Lung microvascular endothelial cell (primary cell): ENCODE measurements at places on chromosomes 6 and 20. TPM values are rescaled to one million over a fixed set of nuclear protein-coding genes. Genes with fewer than 3 reads are reported as not detected.

The MAFB gene
- 1.3 and 3.0 TPM in 2 replicates for total RNA-seq

The CAGE1 gene
- total RNA-seq: under 0.01 and 0.20 TPM in 2 replicates

The PRR18 gene
- not detected in 2 replicates for total RNA-seq

The GUCA1A gene
- not detected in 2 replicates for total RNA-seq

The SMLR1 gene
- not detected in 2 replicates for total RNA-seq

The SMOC2 gene
- not detected in 2 replicates for total RNA-seq

The OPRM1 gene
- not detected in 2 replicates for total RNA-seq

The APCDD1L gene
- total RNA-seq: under 0.01 TPM in 1 of 2 replicates, not detected in the other

The DDX39B gene
- 180 and 306 TPM in 2 replicates for total RNA-seq

The ULBP2 gene
- total RNA-seq: 0.79 and 2.4 TPM in 2 replicates

The TFAP2A gene
- total RNA-seq: not detected in 2 replicates

The FIG4 gene
- total RNA-seq: 8.7 and 12.7 TPM in 2 replicates

The EXOC2 gene
- total RNA-seq: 32.7 and 39.7 TPM in 2 replicates

The TREM1 gene
- total RNA-seq: not detected in 2 replicates

DNA sequence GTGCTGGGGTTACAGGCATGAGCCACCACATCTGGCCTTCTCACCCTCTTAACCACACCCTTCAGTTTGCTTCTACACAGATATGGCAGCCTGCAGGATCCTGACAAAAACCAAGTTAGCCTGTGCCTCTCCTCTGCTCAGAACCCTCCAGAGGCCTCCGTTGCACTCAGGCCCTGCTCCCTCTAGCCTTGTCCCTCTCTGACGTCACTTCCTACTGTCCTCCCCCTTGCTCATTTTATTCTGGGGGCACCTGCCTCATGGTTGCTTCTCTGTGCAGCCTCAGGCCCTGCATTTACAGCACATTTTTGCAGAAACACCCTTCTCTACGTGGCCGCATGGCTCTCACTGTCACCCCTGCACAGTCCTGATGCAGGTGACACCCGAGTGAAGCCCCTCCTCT, 105.6 kb downstream of the CDC5L start:
- DNase-seq: no peak

- no peak for DNase-seq
Observed at GRCh38 chr6:80088637-80089036, 17.8 kb upstream of the BCKDHB start.

DNA sequence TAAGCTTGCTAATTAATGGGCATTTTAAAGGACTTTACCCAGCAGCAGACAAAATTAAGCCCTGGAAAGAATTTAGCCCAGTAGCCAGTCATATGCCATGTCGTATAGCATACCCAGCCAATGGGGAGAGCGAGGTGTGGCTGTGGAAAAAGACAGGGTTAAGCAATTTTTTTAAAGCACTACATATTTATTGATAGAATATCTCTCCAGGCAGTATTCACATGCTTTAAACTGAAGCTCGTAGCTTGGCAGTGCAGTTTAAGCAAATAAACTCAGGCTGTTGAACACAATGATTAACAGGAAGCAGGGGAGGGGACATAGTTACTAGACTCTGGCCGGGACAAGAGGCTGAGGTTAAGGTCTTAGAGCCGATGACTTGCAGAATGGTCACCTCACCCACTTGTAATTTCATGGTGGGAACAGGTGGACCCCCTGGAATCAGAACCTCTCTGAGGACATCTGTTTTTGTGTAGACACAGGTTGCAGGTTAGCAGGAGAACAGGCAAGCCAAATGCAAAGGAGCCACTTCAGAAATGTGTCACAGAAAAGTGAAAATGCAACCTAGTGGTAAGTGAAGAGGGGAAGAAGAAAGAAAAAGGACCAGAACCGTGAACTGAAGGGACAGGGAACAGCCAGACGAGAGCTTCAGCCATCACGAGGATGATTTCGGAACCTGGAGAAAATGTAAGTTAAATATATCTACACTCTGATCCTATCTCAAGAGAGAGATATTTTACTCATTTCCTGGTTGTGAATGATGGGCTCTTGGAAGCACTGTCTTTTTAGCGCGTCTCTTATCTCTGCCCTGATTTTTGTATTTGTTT, 7.2 kb downstream of the GCNT2 start:
- DNase-seq: peak; percentile 87

- DNase-seq: peak; percentile 69
Observed at GRCh38 chr6:72262254-72262653, 359.6 kb upstream of the KCNQ5 start.

- no peak for DNase-seq
Observed at GRCh38 chr6:150299873-150300485, 68.8 kb upstream of the IYD start.

GRCh38 chr6:9173229-9173628, 737.9 kb upstream of the SLC35B3 start:
- no peak for DNase-seq

GRCh38 chr6:159874435-159874834, 16.4 kb upstream of the MAS1 start:
- no peak for DNase-seq

DNA sequence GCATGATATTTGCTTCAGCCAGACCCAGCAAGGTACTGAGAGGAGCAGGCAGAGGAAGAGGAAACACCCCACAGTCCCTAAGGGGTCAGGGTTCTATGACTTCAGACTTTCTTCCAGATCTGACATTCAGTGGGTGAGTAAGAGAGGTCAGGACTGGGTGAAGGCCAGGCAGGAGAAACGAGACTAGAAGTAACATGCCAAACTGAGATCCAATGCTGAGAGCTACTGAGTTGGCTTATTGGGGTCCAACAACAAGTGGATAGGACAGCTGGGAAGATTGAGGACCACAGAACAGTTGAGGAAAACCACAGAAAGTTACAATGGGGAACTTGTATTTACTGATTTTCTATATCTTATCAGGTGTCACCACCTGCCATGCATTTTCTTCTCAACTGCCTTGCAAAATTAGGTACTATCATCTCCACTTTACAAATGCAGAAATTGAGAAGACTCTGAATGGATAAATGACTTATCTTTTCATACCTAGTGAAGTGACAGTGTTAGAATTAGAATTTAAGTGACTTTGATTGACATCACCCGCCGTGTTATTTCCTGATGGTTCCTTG, 43.8 kb upstream of the HIVEP1 start:
- DNase-seq: no peak

GRCh38 chr6:47634210-47635047, 64.0 kb upstream of the ADGRF4 start:
- no peak for DNase-seq

GRCh38 chr20:16175322-16175961, 397.8 kb downstream of the KIF16B start:
- no peak for DNase-seq

DNA sequence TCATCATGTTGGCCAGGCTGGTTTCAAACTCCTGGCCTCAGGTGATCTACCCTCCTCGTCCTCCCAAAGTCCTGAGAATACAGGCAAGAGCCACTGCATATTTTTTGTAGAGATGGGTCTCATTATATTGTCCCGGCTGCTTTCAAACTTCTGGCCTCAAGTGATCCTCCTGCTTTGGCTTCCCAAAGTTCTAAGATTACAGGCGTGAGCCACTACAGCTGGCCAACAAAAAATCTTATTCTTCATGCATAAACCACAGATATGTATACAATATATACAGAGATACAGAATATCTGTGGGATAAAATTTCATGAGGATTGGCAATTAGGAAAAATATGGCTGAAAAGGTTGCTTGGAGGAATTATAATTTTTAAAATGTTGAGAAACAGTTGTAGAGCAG, 49.9 kb downstream of the SLC35A1 start:
- DNase-seq: no peak

DNA sequence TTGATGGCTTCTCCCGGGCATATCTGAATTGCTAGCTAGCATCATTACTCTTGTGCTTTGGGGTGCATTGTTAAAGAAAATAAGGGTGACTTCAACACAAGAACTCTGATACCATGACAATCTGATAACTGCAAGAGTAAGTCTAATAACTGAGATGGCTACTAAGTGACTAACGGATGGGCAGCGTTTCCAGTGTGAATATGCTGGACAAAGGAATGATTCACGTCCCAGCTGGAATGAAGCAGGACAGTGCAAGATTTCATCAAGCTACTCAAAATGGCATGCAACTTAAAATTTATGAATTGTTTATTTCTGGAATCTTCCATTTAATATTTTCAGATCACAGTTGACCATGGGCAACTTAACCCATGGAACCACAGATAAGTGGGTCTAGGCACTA, 31.7 kb downstream of the MOXD1 start:
- peak; percentile 64 for DNase-seq

DNA sequence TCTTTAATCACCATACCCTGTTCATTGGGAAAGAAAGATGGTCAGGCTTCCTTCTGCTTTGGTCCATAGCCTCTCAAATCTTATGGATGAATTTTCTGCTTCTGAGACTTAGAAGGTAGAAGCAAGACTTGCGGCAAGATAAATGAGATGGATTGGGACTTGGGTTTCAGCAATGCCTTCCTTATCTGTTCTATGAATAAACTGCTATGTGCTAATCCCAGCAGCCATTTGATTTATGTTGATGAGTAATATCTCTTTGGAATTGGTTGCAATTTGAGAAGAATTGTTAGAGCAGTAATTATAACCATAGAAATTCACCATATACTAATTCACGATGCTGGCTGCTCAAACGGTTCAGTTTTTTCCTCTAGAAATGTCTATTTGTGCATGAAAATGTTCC, 48.3 kb downstream of the TXLNB start:
- no peak for DNase-seq

DNA sequence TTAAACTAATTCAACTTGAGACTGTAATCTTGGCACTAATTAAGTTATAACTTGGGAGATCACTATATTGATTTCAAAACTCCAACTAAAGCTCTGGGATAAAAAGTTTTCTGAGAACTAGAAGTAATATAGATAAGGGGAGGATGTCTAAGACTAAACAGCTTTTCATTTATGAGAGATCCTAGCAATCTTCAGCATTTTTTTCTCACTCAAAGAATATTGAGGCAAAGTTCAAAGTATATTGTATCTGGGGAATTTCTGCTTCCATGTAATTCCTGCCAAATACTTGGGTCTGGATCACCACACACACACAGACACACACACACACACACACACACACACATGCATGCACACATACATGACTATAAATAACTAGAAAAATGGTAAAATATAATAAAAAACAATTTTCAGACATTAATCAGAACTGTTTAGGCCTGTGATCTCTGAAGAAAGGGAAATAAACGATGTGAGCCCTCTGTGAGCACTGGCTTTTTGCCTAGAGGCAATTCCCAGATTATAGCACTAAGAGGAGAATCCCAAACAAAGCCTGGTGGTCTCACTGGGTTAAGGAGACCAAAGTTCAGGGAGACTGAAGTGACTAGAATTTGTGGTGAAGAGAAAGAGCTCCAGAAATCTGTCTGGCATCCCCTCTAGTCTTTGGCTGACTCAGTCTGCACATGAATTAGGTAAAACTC, 92.8 kb downstream of the ADAT2 start:
- DNase-seq: no peak

- DNase-seq: no peak
Observed at GRCh38 chr6:12533586-12533985, 183.0 kb upstream of the PHACTR1 start.

GRCh38 chr6:105774247-105774646, 311.9 kb upstream of the PRDM1 start:
- DNase-seq: no peak

DNA sequence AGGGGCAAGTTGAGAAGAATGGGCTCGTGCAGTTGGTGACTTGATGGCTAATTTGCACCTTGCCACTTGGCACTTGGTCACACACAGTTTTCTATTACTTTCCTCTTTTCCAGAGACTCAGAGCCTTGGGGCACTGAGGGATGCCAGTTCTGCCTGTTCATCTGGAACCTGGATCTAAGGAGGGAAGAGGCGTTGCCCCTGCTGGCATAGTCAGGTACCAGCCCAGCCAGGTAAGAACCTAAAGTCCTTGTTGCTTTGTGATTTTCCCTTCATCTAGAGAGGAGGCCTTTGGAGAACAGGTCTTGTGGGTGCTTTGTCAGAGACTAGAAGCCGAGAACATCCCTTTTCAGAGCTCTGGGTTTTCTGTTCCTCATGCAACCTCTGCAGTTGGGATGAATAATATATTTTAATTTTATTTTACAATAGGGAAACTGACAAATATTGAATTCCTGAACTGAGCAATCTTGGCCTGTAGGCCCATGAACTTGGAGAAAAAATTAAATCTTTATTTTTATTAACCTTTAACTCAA, 11.4 kb downstream of the SYTL3 start:
- no peak for DNase-seq

- peak; percentile 17 for DNase-seq
Observed at GRCh38 chr20:56504373-56505005, 20.1 kb upstream of the FAM209A start.

GRCh38 chr6:129936329-129937165, 75.4 kb upstream of the TMEM244 start:
- DNase-seq: peak; percentile 58

DNA sequence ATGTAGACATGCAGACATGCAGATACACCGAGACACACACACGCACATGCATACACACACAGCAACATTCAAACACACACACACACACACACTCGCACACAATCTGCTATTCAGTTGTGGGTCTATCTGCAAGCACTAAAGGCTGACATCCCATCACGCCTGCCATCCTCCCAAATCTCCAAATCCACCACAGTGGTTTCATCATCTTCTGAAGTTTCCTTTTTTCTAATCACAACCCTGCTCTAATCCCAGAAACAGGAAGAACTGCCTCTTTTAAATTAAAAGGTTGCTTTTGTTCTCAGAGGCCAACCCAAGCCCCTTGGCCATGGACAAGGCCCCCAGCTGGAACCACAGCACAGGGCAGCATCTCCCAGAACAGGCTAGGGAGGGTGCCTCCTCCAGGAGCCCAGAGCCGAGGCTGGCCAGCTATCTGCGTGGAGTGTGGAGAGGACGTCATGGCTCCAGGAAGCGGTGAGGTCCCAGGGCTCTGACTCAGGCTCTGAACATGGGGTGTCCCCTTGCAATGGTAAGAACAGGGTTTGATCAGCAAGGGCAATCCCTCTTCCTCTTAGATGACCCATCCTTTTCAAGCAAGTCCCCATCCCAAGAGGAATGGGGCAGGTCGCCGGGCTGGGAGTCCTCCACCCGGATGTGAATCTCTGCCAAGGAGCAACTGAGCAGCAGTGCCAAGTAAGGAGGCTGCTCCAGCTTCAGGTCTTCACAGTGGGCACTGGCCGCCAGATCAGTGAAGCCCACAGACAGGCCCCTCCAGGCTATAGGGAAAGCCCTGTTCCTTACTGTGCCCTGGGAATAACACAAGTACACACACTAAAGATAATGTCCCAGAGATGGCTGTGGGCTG, 14.7 kb downstream of the FOXF2 start:
- no peak for DNase-seq
